Stimulated activated CD4-positive, alpha-beta T cell treated with anti-CD3 and anti-CD28 coated beads, TNF-alpha, amount 100 ng/mL, for 1 hour (primary cell): ENCODE measurements at places on chromosomes 7 and 10.

GRCh38 chr7:27860800-27861199 is 120.8 kb downstream of the TAX1BP1 start:
- DNase-seq = no peak

DNA sequence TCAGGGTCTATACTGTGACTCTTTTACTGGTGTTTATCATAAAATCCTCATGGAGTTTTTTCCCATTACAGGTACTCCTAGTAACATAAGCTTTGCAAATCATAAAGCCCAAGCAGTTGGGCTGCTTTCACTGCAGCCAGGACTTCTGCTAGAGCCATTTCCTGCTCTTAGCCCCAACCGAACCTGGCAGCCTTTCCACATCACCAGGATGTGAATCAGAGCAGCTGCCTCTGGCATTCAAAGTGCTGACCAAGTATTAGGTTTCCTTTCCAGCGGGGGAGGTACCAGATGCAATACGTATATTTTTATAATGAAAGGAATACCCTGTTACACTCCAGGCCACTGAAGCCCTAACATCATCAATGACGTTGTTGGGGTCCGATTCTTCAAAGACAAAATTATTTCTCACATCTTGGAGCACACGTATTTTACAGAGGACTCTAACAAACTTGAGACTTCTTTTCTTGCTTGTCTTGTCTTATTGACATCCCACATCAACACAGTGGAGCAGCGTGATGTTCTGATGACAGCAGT is 3.6 kb upstream of the HTR5A start:
- DNase-seq = no peak

- no peak for DNase-seq
These were observed 46.8 kb upstream of the PRLHR start for GRCh38 chr10:118642228-118642627.

- no peak for DNase-seq
These were observed 18.6 kb downstream of the LRMDA start for GRCh38 chr10:75450075-75450445.

GRCh38 chr7:137513091-137513490 is 169.6 kb upstream of the PTN start:
- no peak for DNase-seq
